ENCODE measurements at places on chromosomes 13 and 19.
A peak's percentile ranks its signal among the peaks of the same experiment; 100 is the strongest.

- no peak for DNase-seq
These were observed at the start of gene FPR2 for GRCh38 chr19:51760697-51761356. TSS of gene FPR2 (plus strand) at chr19:51761180. CDS start at chr19:51768659, 7,479 bp downstream.

DNA sequence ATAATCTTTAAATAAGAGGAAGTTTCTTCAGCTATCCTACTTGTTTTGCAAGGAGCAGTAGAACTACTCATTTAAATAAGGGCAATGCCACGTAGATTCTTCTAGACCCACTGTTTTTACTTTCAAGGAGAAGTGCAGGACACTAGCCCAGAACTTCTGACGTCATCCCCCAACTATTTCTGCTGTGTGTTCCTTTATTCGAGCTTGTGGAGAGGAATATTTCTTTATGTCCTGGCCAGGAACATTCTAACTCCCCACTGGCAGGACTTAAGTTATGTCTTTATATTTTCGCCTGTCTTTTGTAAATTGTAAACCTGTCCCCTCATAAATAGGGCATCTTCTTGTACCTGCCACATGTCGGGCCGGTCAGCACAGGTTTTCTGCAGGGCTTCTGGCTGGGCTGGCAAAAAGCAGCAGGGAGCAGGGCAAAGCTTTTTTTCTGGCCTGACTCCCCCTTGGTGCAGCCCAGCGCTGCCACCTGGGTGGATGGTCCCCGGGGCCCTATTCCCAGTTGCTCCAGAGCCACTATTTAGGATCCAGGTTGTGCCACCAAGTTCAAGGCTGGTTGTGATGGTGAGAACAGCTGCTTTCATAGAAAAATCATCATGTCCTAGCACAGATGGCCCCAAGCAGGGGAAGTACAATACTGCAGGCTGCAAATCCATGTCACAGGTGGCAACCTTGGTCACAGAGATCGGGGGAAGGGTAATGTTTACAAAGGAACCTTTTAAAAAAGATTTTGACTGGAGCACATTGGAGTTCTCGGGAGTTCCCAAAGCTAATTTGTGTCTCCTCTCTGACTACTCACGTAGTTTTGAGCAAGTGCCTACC, 1.8 kb downstream of the MBNL2 start:
- peak; percentile 41 for DNase-seq

DNA sequence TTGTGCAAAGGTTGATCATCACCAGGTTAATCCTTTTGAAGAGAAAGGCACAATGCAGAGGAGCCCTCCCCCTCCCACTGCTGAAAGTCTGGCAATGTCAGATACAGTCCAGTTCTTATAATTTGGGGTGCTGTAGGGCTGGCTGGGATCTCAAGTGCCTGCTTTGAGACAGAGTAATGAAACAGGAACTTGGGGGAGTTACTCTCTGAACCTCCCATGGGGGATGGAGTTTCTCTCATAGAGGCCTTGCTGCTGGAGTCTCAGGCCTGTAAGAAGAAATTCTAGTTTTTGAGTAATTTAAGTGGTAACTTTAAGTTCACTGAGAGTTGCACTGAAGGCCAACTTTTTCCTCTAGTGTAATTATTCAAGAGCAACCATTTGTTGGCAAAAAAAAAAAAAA, 410.5 kb downstream of the KCNRG start:
- no peak for DNase-seq

DNA sequence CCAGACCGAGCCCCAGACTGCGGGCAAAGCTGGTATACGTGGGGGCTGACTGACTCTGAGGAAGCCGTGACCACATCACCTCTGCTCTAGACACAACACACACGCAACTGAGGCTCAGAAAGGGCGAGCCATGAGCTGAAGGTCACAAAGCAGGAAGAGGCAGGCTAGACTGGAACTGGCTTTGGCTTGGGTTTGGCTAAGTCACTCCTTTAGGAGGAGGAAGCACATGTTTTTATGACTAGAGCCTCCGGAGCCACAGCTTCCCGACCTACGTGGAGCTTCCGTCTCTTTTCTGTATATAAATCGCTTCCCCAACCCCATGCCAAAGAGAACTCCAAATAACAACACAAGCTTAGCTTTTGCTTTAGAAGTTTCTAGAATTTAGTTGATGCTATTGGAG, 48.0 kb downstream of the RFX2 start:
- no peak for DNase-seq

DNA sequence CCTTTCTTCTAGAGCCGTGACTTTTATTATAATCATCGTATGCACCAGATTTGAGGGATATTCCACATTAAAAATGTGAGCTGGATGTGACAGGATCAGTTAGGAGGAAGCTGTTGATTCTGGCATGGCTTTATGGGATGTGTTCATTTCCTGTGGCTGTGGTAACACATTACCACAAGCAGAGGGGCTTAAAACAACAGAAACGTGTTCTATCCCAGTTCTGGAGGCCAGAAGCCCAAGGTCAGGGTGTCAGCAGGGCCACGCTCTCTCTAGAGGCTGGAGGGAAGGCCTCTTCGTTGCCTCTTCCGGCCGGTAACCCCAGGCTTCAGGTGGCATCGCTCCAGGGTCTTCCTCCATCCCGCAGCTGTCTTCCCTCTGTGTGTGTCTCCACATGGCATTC, 14.5 kb downstream of the MED25 start:
- no peak for DNase-seq

DNA sequence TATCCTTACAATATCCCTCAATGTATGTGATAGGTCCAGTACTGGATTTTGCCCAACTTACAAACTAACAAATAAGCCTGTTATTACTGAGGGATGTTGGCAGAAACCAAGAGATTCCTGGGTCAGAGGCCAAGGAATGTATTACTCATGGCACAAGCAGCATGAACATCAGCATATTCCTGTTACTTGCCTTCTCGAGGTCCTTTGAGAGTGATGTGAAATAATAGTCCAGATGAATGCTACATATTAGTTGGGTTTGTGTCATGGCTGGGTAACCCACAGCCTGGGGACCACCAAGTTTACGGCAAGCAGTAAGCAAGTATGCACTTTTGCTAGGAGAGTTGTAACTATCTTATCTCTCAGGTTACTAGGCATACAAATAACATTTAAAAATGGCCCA, 384.5 kb upstream of the GPC6 start:
- no peak for DNase-seq

GRCh38 chr19:54106716-54107115, 4.1 kb downstream of the NDUFA3 start:
- no peak for DNase-seq

DNA sequence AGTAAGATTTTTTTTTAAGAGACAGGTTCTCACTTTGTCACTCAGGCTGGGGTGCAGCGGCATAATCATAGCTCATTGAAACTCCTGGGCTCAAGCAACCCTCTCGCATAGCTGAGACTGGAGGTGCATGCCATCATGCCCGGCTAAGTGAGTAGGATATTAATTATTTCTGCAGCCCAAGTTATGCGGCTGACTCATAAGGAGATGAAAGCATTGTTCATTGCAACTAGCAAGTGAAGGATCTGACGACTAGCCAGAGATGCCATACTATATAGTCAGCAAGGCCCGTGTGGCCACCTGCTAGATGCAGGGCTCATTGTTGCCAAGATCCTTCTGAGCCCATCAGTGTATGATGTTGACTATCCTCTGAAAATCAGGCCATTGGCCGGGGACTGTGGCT, 45.2 kb downstream of the ABCC4 start:
- no peak for DNase-seq

- no peak for DNase-seq
These were observed 1.8 kb downstream of the ZFR2 start for GRCh38 chr19:3866910-3867638.

DNA sequence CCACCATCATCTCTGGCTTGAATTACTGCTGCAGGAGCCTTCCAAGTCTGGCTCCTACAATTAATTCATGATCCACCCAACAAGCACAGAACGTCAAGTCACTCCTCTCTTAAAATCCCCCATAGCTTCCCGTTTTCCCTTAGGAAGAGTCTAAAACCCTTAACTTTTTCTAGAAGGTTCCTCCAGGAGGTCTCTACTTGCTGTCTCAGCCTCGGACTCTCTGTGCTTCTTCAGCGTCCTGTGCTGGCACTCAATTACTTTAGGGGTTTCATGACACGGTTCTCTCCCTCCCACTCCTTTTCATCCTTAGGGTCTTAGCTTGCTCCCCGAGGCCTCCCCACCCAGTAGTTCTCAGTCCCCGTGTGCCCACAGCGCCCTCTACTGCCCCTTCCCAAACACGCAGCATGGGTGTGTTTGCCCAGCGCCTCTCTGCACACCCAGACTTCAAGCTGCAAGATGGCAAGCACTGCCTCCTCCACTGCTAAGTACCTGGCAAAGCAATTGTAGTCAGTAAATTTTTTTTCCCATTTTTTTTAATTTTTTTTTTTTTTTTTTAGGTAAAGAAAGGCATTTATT, 25.8 kb upstream of the MAP3K10 start:
- DNase-seq = peak; percentile 52

- no peak for DNase-seq
These were observed 25.9 kb upstream of the F2RL3 start for GRCh38 chr19:16862826-16863415.

DNA sequence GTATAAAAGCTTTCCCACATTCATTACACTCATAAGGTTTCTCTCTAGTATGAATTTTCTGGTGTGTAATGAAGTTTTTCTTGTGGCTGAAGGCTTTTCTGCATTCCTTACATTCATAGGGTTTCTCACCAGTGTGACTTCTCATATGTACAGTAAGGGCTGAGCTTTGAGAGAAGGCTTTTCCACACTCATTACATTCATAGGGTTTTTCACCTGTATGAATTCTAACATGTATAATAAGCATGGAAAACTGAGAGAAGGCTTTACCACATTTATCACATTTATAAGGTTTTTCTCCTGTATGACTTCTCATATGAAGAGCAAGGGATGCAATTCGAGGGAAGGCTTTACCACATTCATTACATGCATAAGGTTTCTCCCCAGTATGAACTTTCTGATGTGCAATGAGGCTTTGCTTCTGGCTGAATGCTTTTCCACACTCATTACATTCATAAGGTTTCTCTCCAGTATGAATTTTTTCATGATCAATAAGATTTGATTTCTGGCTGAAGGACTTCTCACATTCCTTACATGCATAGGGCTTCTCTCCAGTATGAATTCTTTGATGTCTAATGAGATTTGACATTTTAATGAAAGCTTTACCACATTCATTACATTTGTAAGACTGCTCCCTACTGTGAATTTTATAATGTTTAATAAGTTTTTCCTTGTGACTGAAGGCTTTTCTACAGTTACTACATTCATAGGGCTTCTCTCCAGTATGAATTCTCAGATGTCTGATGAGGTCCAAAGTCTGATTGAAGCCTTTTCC, 42.6 kb downstream of the ZNF527 start:
- no peak for DNase-seq

GRCh38 chr19:10749435-10750384, 31.8 kb downstream of the DNM2 start:
- DNase-seq = no peak

DNA sequence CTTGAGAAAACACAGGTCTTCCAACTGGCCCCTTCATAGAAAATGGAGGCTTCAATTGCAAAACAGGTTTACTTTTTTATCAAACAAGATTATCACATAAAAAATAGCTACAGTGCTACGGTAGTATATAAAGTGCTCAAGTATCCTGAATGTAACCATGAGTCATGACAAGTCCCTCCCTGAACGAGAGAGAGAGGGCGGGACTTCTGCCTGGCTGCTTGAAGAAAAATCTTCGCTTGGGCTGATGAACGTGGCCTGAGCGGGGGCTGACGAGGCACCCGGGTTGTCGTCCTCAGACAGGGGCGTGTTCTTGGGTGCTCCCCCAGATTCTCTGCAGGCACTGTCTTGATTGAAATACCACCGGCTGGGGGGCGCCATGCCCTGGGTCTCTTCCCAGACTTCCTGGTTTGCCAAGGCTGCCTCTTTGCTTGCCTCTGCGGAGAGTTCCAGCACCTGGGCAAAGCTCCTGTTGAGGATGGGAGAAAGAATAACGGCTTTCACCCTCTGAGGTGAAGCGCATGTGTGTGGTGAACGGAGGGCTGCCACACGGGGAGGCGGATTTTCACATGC, 23.2 kb upstream of the CPAMD8 start:
- DNase-seq = no peak
